ENCODE measurements at places on chromosomes 12 and 14. TPM values are rescaled to one million over a fixed set of nuclear protein-coding genes. Genes with fewer than 3 reads are reported as not detected.
A peak's percentile ranks its signal among the peaks of the same experiment; 100 is the strongest.

Gene ZBTB42
- total RNA-seq = 9.9 TPM

Gene KRT79
- total RNA-seq = 0.32 TPM

Gene C12orf54
- not detected for total RNA-seq

Gene GARIN6
- total RNA-seq = not detected

Gene SLC15A4
- total RNA-seq = 38.2 TPM

- no peak for DNase-seq
- H3K27me3 ChIP-seq = no peaks in the 10 kb centered on the region
- H3K27ac ChIP-seq = no peak overlapping the region
Observed at GRCh38 chr12:110745542-110746284, 3.0 kb upstream of the PPP1CC start.

GRCh38 chr14:105489542-105490266 is 1.3 kb upstream of the TEDC1 start:
- DNase-seq = peak; percentile 91
- peaks cover 25% of the 10 kb centered on the region for H3K4me1 ChIP-seq
- peaks cover 39% of the 10 kb centered on the region for H3K27me3 ChIP-seq
- peak overlapping the region; percentile 97 for H3K27ac ChIP-seq
- peak overlapping the region; percentile 81 for H3K4me3 ChIP-seq
- no peaks in the 10 kb centered on the region for H3K36me3 ChIP-seq

DNA sequence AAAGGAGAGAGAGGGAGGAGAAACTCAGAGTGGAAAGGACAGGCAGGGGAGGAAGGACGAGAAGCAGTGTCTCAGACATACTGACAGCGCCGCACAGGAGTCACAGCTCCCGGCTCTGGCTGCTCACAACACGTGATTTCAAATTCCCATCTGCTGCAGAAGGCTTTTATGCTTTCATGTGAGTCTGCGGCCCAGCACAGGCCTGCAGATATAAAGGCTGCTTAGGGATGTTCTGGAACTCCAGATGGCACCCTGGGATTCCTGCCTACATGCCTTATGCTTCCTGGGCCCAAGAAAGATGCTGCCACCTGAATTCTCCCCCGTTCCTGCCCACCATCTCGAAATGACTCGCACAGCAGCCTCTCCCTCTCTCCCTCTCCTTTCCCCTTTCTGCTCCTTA is 89.6 kb downstream of the NUAK1 start:
- no peaks in the 10 kb centered on the region for H3K36me3 ChIP-seq
- no peak for DNase-seq
- H3K4me3 ChIP-seq = no peak overlapping the region
- no peak overlapping the region for H3K27ac ChIP-seq
- no peaks in the 10 kb centered on the region for H3K27me3 ChIP-seq
- H3K4me1 ChIP-seq = no peaks in the 10 kb centered on the region
